Activated T-helper 1 cell treated with Interleukin-2 at 50 U/mL for 16 hours (primary cell): ENCODE measurements at places on chromosomes 13 and 19.

DNA sequence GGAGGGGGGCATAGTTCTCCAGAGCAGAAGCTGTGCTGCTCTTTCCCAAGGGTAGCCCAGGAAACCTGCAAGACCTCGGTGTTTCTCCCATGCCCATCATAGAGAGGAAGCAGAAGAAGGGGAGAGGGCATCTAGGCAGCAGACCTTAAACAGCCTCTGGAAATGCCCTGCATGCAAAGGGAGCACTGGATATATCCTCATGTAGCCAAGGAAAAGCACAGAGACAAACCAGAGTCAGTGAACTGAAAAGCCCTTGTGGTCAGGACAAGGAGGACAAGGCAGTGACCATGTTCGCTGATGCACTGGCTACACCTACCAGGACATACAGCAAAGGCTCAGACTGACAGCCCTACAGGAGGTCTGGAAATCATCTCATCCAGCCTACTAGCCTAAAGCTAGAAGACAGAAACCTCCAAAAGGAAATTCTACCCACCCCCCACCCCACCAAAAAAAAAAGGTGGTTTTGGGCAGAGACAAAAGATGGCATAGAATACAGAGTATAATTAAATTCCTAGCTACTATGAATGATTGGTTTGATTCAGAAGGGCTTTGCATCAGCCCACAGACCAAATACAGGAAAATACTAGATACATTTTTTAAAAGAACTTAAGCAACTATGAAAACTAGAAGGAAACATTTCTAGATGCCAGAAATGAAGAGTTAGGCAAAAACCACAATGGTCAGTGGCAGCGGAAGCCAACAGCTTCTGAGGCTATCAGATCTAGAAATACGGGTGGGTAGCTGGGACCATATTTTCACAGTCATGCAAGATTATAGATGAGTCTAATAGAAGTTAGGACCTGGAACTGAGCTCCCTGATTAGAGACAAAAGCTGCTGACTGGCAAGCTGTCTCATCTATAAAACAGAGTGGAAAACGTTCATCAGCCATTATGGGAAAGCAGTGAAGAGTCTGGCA is 4.4 kb upstream of the TBC1D4 start:
- DNase-seq = no peak

DNA sequence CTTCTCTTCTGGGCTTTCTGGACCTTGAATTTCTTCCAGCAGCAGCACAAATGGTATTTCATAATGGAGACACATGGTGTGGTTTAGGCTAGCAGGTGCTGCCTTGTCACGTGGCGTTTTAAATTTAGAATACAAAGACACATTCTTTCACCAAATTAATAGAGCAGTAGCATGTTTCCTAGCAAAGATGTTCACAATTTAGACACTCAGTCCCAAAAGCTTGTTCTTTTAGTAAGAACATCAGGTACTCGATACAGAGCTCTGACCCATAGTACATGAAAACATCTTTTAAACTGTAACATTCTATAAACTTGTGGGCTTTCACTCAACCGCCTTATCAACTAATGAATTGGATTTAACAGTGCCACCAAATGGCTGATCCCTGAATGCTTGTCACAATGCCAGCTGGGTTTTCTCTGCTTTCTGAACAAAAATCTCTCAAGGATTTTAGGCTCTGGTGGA is 290.1 kb downstream of the DCLK1 start:
- DNase-seq = no peak

DNA sequence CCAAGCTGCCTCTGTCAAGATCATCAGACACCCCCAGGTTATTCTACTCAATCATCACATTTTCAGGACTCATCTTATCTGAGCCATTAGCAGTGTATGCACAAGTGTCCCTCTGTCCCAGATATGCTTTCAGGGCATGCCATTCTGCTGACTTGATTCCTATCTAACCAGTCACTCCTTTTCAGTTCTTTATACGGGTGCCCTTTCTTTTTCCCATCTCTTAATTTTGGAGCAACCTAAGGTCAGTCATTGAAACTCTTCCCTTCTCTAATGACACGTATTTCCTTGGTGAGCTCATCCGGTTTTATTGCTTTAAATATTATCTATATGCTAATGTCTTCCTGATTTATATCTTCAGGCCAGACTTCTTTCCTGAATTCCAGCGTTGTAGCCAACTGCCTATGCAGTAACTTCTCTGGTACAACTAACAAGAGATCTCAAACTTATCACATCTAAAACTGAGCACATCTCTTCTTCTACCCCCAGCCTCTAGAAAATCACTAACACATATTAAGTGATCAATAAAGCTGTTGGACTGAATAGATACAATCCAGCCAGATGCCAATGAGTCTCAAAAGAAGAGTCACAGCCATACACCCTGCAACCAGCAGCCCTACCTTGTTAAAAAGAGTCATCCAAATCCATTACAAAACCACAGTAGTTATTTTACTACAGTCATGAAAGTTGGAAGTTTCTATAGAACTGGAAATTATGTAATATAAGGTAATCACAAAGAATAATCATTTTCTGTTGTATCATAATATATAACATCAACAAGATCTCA is 58.8 kb downstream of the DCLK1 start:
- no peak for DNase-seq

DNA sequence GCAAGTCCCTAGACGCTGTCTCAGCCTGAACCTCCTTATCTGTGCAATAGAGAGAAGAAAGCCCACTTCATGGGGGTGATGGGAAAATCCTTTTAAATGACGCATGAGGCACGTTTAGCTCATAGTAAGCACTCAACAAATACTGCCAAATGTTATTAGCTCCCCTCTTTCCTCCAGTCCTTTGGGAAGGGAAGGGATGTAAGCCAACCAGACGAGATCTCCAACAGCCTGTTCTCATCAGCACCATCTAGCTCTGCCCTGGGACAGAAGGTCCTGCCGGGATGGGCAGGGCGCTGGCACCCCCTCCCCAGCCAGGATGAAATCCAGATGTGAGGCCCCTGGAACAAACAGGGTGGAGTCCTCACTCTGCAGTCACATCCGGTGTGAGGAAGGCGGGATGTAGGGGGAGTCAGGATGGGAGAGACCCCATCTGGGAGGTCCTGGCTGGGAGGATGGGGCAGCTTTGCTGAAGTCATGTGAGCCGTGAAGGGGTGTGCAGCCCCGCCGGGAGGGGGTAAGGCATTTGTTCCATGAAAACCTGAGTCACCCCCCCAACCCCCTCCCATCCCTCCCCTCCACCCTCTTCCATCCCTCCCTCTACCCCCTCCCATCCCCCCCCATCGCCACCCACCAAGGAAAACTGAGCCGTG is 4.6 kb downstream of the S1PR2 start:
- DNase-seq = no peak

- DNase-seq = no peak
Observed at GRCh38 chr13:64505336-64505910, 2724.7 kb downstream of the PCDH9 start.

- no peak for DNase-seq
Observed at GRCh38 chr19:5434351-5434917, 20.8 kb upstream of the ZNRF4 start.

DNA sequence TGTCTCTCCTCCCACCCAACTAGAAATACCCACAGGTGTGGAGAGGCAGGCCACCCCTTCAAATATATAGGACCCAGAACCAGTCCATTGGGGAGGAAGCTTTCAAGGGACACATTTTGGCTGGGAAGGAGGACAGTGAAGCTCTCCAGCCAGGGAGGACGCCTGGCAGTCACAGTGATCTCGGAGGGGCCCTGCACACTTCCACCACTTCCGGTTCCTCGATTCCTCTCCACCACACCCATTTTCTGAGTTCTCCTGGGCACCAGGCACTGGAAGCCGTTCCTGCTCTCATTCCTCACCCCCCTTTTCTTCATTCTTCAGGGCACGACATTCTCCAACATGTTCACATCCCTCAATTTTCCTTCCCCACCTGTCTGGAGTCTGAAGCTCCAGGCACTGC is 30.4 kb upstream of the CEACAM21 start:
- no peak for DNase-seq

DNA sequence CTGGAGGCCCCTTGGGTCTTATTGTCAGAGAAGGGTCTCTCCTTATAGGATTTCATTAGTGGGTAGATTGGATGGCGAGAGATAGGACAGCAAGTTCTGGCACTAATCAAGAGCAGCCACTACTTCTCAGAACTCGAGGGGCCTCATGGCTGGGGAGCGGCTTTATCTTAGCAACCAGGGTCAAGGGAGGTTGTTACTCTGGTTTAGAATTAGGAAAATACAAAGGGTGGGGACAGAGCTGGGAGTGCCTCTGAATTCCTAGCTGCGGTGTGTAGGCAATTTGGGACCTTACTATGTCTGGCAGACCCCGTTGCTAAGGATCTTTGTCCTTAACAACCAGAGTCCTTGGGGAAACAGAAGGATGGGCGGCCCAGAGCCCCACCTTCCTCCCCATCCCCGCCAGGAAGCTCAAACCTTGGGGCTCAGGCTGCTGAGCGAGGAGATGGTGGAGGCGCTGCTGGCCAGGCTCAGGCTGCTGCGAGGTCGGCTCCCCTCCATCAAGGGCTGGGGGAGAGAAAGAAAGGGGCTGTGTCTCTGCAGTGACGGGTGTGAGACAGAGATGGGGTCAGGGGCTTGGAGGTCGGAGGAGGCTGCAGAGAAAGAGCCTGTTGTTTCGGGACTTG is 1.2 kb downstream of the PLEKHA4 start:
- no peak for DNase-seq

- no peak for DNase-seq
Observed at GRCh38 chr13:66509175-66509574, 721.0 kb downstream of the PCDH9 start.

DNA sequence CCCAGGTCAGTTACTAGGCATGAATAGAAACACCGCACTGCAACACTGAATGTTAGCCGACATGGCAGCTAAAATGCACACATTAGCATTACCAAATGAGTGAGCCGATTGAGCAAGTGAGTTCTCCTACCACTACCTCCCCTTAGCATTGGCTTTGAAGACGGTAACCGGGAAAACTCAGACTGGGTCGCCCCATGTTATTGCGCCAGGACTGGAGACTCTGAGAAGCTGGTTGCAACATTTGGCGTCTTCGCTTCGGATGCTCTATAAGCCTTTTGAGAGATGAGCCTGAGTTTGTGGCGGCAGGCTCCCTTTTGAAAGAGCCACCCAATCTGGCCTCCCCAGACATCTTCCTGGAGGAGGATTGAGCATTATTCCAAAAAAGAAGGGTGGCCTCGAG is 68.5 kb upstream of the POMP start:
- DNase-seq = no peak

- DNase-seq = peak; percentile 65
Observed at GRCh38 chr19:11375143-11375948, 880 bp downstream of the SWSAP1 start.

DNA sequence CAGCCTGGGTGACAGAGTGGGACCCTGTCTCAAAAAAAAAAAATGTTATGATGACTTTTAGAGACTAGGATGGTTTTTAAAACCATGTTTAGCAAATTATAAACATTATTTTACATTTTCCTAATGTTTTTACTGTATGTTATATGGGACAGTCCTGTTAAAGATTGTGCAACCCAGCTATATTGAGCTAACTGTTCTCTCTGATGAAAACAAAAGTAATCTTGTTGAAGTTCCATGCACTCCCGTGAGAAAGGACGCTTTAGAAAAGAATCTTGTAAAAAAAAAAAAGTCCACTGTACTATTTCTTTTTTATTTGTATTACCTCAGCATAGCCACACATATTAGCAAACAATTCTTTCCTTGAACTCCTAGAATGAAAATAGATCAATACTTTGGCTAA is 451.2 kb downstream of the DCT start:
- no peak for DNase-seq

- DNase-seq = no peak
Observed at GRCh38 chr19:18220632-18221275, 5.5 kb downstream of the PDE4C start.

GRCh38 chr19:28169168-28169887 is 1043.6 kb downstream of the UQCRFS1 start:
- DNase-seq = no peak

GRCh38 chr19:50557009-50557613 is 11.1 kb downstream of the LRRC4B start:
- DNase-seq = no peak

DNA sequence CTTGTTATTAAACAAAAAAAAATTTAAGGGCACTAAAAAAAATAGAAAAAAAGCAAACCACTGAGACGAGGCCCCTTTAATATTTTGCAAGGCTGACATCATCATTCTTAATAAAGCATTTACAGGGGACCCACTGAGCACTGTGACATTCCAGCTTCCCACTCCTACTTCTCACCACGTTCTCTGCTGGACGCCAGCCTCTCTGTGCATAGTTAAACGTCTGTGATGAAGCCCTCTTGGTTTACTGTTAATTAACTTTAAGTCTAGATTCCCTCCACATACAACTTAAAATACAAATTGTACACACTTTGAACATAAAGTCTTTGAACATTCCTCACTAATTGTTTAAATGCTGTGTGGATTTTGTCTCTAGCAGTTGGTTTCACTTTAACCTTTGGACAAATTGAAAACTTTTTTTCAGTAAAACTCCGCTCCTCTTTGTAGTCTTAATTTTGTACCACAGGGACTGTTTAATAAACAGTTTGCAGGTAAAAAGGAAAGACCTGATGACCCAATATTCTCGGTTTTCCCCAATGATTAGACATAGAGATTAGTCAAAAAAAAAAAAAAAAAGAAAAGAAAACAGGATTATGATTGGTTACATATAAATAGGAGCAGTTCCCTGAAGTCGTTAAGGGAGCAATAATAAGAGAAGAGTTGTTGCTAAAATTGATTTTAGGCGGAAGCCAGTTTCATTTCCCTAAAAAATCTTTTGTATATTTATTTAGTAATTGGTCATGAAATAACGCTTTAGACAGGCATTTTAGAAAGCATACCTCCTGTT is 219.8 kb downstream of the MZT1 start:
- no peak for DNase-seq

GRCh38 chr13:41678249-41678648 is 220.9 kb downstream of the RGCC start:
- DNase-seq = no peak

DNA sequence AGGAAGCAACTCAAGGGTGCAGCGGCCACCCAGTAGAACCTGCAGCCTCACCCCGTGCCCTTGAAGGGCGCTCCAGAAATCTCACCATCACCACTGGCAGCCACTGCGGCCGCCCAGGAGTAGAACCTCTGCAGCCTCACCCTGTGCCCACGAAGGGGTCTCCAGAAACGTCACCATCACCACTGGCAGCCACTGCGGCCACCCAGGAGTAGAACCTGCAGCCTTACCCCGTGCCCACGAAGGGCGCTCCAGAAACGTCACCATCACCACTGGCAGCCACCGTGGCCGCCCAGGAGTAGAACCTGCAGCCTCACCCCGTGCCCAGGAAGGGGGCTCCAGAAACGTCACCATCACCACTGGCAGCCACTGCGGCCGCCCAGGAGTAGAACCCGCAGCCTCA is 336.0 kb downstream of the TEX29 start:
- no peak for DNase-seq

- DNase-seq = no peak
Observed at GRCh38 chr13:36879218-36879938, 40.7 kb downstream of the SMAD9 start.

DNA sequence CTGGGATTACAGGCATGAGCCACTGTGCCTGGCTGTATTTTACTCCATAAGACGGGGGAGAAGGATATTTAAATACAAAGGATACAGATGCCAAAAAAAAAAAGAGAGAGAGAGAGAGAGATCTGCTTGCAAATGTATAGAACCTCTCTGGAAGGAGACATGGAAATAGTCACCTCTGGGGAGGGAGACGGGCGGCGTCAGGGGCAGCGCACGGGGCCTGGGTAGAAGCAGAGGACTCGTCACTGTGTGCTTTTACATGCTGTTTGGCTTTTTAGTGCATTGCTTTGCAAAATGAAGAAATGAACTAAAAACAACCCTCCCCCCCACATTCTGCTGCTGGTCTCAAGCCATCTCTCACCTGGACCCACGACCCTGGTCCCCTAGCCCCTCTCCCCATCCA is 4.8 kb upstream of the ZNF653 start:
- DNase-seq = no peak
